Amniotic stem cell (primary cell): ENCODE measurements at places on chromosomes 3 and 15.
A peak's percentile ranks its signal among the peaks of the same experiment; 100 is the strongest.

GRCh38 chr3:122973893-122974615, 53.5 kb downstream of the SEMA5B start:
- no peak for DNase-seq

GRCh38 chr3:20072422-20072821, 32.2 kb downstream of the KAT2B start:
- no peak for DNase-seq

GRCh38 chr3:49740427-49740826, 16.7 kb upstream of the GMPPB start:
- no peak for DNase-seq

DNA sequence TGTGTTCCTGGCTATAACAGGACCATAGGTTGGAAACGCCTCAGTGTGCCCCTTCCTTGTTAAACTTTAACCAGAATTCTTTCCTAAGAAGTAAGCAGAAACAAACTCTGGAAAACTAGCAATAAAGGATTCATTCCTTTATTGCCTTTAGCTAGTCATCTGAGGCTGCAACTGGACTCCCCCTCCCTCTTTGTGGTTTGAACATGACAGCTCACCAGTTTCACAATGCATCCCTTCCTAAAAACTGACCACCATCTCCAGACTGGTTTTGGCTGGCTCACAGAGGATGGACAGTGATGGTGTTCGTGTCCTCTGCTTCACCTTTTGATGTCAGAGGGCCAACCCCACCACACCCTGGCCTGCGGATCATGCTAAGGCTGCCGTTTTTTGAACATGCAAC, 27.9 kb upstream of the TGFBR2 start:
- DNase-seq, result peak; percentile 15

- DNase-seq, result no peak
Measured at GRCh38 chr3:157353652-157354051, 83.0 kb upstream of the PTX3 start.

GRCh38 chr3:164174059-164174458, 904.2 kb downstream of the SI start:
- DNase-seq, result no peak

- DNase-seq, result no peak
Measured at GRCh38 chr3:71384837-71385716, 198.5 kb downstream of the FOXP1 start.

DNA sequence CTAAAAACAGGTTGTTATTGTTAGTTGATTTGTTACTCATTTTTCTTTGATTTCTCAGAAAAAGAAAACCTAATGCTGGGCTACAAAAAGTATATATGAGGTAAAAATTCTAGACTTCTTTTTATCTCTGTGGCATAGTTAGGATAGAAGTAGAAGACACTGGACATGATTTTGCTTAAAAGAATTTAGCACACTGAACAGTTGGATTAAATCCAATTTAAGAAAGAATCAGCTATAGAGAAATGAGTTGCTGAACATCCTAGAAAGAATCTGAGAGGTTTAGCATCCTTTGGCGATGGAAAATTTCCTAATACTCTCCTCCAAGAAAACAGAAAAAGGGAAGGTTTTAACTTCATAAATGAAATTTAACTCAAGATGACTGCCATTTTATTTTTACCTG, 259.7 kb downstream of the TBL1XR1 start:
- no peak for DNase-seq

- no peak for DNase-seq
Measured at GRCh38 chr3:178705925-178706324, 169.7 kb downstream of the KCNMB2 start.

DNA sequence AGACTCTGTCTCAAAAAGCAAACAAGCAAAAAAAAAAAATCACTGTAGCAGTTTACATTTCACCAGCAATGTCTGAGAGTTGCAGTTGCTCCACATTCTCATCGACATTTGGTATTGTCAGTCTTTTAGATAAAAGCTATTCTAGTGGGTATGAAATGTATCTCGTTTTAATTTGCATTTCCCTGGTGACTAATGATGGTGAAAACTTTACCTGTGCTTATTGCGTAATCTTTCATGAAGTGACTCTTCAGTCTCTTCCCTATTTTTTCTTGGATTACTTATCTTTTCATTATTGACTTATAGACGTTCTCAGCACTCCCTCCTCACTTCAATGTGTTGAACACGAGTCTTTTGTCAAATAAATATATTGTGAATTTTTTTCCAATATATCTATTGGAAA, 37.2 kb upstream of the CLSTN2 start:
- no peak for DNase-seq

- DNase-seq, result no peak
Measured at GRCh38 chr3:21273259-21274025, 477.6 kb downstream of the ZNF385D start.

DNA sequence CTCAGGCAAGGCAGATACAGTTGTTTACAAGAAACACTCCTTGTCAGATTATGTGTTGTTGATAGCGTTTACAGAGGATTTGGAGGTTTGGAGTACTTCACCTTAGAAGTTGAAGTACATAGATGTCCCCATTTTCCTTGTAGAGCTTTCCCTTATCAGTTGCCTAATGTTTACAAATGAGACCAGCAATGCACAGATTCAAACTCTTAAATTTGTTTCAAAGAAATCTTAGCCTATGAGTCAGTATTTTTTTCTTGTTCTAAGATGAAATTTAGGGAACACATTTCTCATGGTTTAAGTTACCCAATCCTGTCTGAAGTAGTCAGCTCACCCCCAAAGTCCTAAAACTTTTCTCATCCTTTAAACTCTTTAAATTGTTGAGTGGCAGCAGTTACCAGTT, 6.3 kb upstream of the EIF5A2 start:
- DNase-seq, result no peak

- DNase-seq, result no peak
Measured at GRCh38 chr3:98775459-98776139, 12.5 kb downstream of the ST3GAL6 start.

DNA sequence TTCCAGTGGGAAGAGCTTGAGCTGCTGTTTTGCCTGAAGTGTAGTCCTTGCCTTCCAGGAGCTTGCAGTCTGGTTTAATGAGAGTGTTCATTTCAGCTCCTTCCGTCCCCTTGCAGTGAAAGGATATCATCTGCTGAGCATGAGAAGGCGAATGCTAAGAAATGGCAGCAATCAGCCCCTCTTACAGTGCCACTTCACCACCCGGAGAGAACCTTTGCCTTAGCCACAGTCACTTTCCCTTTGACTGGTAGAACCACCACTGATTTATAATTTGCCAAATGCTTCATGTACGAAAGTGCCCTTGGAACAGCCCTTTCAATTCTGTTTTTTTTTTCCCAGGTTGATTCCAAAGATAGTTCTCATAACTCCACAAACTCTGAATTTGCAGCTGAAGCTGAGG, 11.5 kb downstream of the TATDN2 start:
- no peak for DNase-seq

DNA sequence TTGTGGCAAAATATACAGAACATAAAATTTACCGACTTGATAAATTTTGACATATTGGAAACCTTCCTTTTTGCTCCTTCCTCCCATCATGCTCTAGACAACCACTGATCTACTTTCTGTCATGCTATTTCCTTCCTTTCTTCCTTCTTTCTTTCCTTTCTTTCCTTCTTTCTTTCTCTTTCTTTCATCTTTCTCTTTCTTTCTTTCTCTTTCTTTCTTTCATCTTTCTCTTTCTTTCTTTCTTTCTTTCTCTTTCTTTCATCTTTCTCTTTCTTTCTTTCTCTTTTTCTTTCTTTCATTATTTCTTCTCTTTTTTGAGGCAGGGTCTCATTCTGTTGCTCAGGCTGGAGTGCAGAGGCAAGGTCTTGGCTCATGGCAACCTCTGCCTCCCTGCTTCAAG, 8.9 kb upstream of the TMEM45A start:
- DNase-seq, result no peak

GRCh38 chr3:133301194-133301593, 98.7 kb upstream of the BFSP2 start:
- DNase-seq, result peak; percentile 28

DNA sequence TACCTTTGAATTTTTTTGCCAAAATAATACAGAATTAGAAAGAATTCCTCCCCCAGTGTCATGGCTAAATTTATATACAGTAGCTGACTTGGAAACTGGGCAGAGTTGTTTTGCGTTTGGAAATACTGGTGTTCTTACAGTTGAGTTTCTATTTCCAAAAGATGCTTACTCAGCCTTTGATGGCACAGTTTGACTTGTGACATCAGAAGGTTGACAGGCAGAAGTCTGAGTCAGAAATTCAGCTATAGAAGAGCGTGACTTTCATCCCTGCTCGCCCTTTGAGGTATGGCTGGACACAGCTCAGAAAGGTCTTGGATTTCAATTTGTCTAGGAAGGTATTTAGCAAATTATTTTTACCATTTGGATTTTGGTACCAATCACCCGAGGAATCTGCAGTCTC, 175.8 kb downstream of the VGLL4 start:
- DNase-seq, result no peak

GRCh38 chr15:88904624-88905327, 8.4 kb downstream of the MFGE8 start:
- DNase-seq, result peak; percentile 59

GRCh38 chr3:134406331-134407238, 32.3 kb upstream of the AMOTL2 start:
- DNase-seq, result no peak

DNA sequence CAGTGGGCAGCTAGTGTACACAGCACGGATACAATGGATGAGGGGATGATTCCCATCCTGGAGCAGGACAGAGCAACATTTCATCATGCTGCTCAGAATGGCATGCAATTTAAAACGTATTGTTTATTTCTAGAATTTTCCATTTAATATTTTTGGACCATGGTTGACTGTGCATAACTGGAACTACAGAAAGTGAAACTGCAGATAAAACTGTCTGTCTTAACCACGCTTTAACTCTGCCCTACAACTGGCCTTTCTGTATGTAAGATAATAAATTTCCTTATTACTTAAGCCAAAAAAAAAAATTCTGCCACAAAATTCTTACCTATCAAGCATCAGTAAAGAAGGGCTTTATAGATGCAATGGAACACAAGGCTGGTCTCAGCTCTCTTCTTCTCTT, 33.4 kb downstream of the AP3S2 start:
- no peak for DNase-seq

- no peak for DNase-seq
Measured at GRCh38 chr15:60392601-60392985, 5.2 kb downstream of the ANXA2 start.

- no peak for DNase-seq
Measured at GRCh38 chr15:47929138-47929803, 191.5 kb upstream of the SLC24A5 start.

DNA sequence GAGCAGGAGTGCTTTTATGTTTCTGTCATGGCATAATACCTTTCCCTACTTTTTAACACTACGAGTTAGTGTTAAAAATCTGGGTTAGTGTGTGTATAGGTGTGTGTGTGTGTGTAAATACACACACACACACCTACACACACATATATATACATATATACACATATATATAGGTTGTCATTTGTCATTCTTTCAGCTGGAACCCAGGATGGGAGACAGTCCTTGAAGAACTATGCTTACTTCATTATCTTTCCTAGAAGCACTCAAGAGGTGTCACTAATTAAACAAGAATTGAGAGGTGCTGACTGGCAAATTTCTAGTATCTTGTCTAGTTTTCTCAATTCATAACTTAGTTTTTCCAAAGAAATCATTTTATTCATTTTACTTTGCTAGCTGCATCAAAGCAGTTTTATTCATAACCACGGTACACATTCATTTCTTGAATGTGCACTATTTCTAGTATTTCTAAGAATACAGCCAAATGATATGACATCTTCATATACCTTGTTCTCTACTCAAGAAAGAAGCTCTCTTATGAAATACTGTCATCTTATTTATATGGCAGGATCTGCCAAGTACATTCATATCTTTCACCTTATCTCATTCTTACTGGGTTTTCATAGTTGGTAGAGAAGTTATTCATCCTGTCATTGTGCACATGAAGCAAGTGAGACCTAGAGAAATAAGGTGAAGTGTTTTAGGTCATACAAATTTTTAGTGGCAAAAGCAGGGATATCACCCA, 46.6 kb downstream of the ISL2 start:
- DNase-seq, result no peak

GRCh38 chr15:41017066-41017735, 63.9 kb downstream of the CHAC1 start:
- DNase-seq, result no peak

GRCh38 chr3:15267502-15267901, 61.5 kb downstream of the CAPN7 start:
- DNase-seq, result no peak

DNA sequence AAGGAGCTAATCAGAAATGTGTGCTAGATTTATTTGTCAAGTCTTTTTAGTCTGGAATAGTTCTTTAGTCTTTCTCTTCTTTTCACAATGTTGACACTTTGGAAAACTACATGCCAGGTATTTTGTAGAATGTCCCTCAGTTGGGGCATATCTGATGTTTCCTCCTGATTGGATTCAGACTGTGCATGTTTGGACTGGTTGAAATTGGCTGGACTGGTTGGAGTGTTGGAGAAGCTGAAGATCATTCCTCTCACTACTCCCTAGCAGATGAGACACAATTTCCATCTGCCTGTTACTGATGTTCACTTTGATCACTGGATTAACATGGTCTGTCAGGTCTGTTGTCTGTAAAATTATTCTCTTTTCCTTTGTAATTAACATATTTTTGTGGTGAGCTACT, 3.7 kb downstream of the NME9 start:
- DNase-seq, result no peak

DNA sequence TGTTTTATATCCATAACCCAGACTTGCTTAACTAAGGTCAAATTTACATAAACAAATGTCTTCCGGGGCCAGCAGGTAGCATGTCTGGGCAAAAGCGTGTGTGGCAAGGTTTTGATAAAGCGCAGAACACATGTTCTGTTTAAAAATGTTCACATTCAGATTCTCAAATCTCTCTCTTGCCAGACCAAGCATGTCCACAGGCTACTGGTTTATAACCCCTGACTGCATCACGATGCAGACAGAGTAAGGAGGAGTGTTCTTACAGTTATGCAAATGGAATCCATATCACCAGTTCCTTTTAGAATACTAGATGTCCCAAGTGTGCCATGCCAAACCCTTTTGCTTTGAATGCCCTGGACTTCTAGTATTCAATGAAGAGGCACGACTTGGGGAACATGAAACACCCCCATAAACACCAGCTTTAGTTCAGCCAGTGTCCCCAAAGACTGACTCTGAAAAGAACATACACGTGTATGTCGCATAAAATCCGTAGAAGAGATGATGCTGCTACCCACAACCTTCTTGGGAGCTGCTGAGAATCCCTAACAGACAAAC, 412.0 kb downstream of the CNTN4 start:
- no peak for DNase-seq

- no peak for DNase-seq
Measured at GRCh38 chr3:189606774-189607173, 24.4 kb upstream of the TP63 start.

GRCh38 chr15:85554852-85555521, 174.6 kb downstream of the AKAP13 start:
- DNase-seq, result no peak

- no peak for DNase-seq
Measured at GRCh38 chr15:27587810-27588209, 511.3 kb downstream of the OCA2 start.

GRCh38 chr3:139135657-139136056, 91.0 kb upstream of the PRR23C start:
- no peak for DNase-seq

DNA sequence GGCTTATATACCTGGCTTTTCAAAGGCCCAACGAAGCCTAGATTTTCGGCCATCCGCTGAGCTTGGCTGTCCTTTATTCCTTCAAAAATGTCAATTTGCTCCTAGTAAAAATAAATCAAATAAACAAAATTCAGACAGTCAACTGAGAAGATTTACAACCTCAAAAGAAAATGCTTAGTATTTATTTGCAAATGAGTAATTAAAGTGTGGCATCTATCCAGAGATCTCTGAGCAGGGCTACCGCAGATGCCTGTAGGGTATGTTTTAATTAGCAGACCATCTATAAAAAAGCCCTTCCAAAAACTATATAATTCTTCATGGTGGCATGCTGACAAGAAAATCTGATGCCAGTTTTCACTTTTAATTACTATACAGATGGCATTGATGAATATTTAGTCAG, 136.2 kb downstream of the SUCLG2 start:
- no peak for DNase-seq
